Neural progenitor cell (in vitro differentiated cells): ENCODE measurements at places on chromosomes 6 and 20. TPM values are rescaled to one million over a fixed set of nuclear protein-coding genes. Genes with fewer than 3 reads are reported as not detected.

- H3K4me1 ChIP-seq, result peaks cover 3% of the 10 kb centered on the region
- H3K4me3 ChIP-seq, result no peak overlapping the region
- no peak overlapping the region for H3K27ac ChIP-seq
- H3K27me3 ChIP-seq, result no peaks in the 10 kb centered on the region
- no peak for DNase-seq
- peaks cover 5% of the 10 kb centered on the region for H3K36me3 ChIP-seq
These were observed 178.5 kb downstream of the SASH1 start for GRCh38 chr6:148521158-148521557.

DNA sequence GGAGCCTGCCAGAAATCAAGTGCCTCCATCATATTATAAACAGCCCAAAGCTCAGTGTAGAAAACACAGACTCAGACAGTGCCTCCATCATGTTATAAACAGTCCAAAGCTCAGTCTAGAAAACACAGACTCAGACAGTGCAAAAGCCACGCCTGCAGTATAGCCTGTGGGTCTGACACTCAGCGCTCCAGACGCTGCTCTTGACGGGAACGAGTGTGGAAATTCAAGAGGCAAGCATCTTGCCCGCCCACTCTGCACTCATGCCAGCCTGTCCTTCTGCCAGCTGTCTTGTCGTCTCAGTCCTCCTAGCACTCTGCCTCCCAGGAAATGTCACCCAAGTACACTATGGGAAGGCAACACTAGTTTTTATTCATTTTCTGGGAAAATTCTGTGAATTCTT lies 274.2 kb upstream of the CDH4 start:
- no peaks in the 10 kb centered on the region for H3K27me3 ChIP-seq
- H3K27ac ChIP-seq, result no peak overlapping the region
- H3K4me3 ChIP-seq, result no peak overlapping the region

DNA sequence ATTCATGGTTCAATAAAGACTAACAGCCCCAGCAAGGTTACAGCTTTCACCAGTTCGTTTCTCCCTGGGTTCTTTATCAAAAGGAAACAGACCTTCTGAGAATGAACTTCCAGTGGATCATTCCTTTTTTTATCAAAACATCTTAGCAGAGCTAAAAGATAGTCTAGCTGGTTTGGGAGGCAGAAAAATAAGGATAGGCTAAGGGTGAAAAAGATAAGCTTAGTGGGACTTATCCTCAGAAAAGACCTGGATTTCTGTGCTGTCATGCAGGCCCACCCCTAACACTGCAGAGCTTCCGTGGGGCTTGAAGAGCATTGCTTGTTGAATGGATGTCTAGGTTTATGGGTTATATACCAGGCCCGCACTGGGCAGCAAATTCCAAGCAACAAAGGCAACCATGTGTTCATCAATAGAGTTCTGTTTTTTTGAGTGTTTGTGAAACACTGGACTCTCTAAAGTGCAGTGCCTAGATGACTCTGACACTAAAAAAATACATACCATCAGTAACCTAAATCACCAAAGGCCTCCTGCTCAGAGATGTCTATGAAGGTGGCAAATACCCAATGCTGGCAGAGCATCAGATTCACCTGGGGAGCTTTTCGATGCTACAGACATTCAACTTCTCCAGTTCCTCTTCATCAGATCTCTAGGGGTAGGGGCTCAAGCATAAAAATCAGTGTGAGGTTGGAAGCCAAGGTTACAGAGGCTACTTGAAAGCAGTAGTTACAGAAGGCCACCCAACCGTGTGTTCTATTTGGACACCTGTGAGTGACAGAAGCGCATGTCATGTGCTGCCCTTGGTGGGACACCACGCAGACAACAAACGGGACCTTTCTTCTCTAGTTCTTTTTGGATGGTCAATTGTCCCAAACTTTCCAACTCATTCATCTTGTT lies 53.0 kb downstream of the TNFAIP3 start:
- H3K4me1 ChIP-seq, result peaks cover 4% of the 10 kb centered on the region
- H3K27ac ChIP-seq, result no peak overlapping the region
- H3K4me3 ChIP-seq, result no peak overlapping the region

DNA sequence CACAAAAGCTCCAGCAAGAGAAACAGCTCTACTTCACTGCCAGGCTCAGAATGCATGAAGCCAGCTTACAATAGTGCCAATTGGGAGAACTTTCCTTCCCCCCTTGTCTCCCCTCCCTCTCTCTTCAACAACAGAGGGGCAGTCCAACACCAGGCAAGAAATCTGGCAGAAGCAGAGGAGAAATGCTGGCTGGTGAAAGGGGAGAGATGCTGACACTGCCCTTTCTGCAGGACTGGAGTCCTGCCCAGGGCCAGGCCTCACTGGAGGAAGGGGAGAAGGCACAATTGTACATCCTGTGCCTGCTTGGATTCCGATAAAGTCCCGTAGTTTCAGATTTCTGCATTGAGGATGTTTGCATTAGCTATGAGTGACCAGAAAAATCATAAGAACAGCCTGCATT lies 148.6 kb downstream of the LRRC1 start:
- H3K4me1 ChIP-seq, result no peaks in the 10 kb centered on the region
- no peak for DNase-seq
- no peak overlapping the region for H3K27ac ChIP-seq
- H3K27me3 ChIP-seq, result no peaks in the 10 kb centered on the region
- no peak overlapping the region for H3K4me3 ChIP-seq
- H3K36me3 ChIP-seq, result no peaks in the 10 kb centered on the region

CDH22 gene
- 0.13 and 0.28 TPM in 2 replicates for total RNA-seq

DNA sequence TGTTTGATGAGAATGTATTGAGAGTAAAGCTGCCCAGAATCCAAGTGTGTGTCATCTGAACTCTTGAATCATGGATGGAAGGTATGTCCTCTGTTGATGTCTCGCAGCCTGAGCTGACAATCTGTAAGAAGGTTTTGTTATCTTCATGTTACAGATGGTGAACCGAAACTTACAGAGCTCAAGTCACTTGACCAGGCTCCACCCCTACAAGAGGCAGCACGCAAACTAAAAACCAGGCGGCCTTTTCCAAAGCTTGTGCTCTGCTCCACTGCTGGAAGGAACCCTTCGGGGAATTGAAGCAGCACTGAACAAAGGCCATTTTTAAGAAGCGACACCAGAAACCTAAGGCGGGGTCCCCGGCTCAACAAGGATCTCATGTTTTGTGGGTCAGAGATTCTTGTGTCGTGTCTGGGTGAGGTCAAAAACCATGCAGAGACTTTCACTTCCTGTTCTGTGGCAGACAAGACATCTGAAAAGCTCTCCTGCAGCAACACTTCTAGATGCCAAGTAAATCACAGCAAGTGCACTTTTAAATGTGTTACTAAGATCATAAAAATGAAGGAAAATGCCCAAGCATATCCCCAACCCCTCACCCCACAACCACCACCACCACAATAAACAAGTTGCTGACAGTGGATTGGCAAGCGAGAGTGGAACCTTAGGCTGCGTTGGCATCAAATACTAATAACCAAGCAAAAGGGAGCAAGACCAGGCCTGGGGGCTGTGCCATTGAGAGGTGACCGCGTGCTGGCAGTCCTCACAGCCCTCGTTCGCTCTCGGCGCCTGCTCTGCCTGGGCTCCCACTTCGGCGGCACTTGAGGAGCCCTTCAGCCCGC lies 27.3 kb downstream of the NQO2 start:
- peak; percentile 28 for DNase-seq
- peaks cover 8% of the 10 kb centered on the region for H3K27me3 ChIP-seq
- H3K27ac ChIP-seq, result peak overlapping the region; percentile 16
- peaks cover 21% of the 10 kb centered on the region for H3K4me1 ChIP-seq
- no peak overlapping the region for H3K4me3 ChIP-seq

GRCh38 chr6:80550748-80551147 lies 444.3 kb downstream of the BCKDHB start:
- no peaks in the 10 kb centered on the region for H3K27me3 ChIP-seq
- peaks cover 24% of the 10 kb centered on the region for H3K4me1 ChIP-seq
- no peaks in the 10 kb centered on the region for H3K36me3 ChIP-seq
- no peak overlapping the region for H3K4me3 ChIP-seq
- DNase-seq, result no peak

GRCh38 chr20:21681234-21681921 lies 24.1 kb upstream of the PAX1 start:
- no peaks in the 10 kb centered on the region for H3K4me1 ChIP-seq
- no peak overlapping the region for H3K4me3 ChIP-seq
- H3K27ac ChIP-seq, result no peak overlapping the region
- no peak for DNase-seq

C4B gene
- 0.30 and 1.5 TPM in 2 replicates for total RNA-seq

GRCh38 chr6:26032340-26033084 lies 54.7 kb upstream of the HFE start:
- no peaks in the 10 kb centered on the region for H3K27me3 ChIP-seq
- H3K4me3 ChIP-seq, result peak overlapping the region; percentile 68
- H3K27ac ChIP-seq, result peak overlapping the region; percentile 77
- H3K36me3 ChIP-seq, result no peaks in the 10 kb centered on the region

DNA sequence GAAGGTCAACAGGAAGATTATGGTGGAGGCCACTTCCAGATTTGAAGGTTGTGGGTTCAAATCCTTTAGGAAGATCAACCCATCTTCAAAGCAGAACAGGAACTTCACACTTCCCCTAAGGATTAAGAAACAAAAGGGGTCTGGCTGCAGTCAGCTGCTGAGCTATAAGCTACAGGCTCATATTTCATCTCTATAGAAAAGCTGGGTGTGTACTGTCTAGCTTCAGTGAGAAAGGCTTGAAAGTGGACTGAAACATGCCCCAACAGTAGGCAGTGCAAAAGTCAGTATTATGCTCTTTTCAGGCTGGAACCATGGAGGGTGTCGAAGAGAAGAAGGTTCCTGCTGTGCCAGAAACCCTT lies 60.1 kb upstream of the SPDEF start:
- peaks cover 7% of the 10 kb centered on the region for H3K4me1 ChIP-seq
- H3K4me3 ChIP-seq, result no peak overlapping the region
- H3K27me3 ChIP-seq, result no peaks in the 10 kb centered on the region
- no peak overlapping the region for H3K27ac ChIP-seq

GRCh38 chr6:85865420-85866369 lies 223.0 kb upstream of the SYNCRIP start:
- peak; percentile 24 for DNase-seq
- no peaks in the 10 kb centered on the region for H3K36me3 ChIP-seq
- no peaks in the 10 kb centered on the region for H3K27me3 ChIP-seq
- no peak overlapping the region for H3K27ac ChIP-seq
- no peak overlapping the region for H3K4me3 ChIP-seq

CAPN11 gene
- total RNA-seq, result 0.40 and 0.49 TPM in 2 replicates

DNA sequence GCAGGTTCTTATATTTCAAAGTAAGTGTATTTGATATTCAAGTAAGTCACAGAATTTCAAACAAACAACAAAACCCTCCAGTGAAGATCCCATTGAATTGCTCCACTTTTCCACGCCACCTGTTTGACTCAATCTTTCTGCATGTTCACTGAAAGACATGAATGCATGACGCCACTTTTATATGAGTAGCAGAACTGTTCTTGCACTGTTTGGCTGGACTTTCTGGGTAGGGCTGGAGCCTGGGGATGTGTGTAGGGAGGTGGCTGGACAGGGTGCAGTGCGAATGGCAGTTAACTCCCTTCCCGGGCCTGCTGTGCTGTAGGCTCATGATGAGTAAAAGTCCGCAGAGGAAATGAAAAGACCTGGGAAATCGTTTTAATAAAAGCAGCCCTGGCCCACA lies 39.7 kb downstream of the IL20RA start:
- no peak for DNase-seq
- H3K27ac ChIP-seq, result no peak overlapping the region
- no peaks in the 10 kb centered on the region for H3K4me1 ChIP-seq
- peaks cover 9% of the 10 kb centered on the region for H3K27me3 ChIP-seq

KHDRBS2 gene
- total RNA-seq, result 14.0 and 17.7 TPM in 2 replicates

MEI4 gene
- 1.0 TPM in 2 replicates for total RNA-seq

- DNase-seq, result no peak
- no peaks in the 10 kb centered on the region for H3K36me3 ChIP-seq
- peaks cover 7% of the 10 kb centered on the region for H3K4me1 ChIP-seq
- H3K4me3 ChIP-seq, result peak overlapping the region; percentile 47
- H3K27ac ChIP-seq, result no peak overlapping the region
These were observed 2.7 kb upstream of the LY6G5C start for GRCh38 chr6:31683591-31683990.

GRCh38 chr6:110529355-110529754 lies 52.9 kb upstream of the SLC22A16 start:
- no peaks in the 10 kb centered on the region for H3K27me3 ChIP-seq
- H3K36me3 ChIP-seq, result no peaks in the 10 kb centered on the region
- H3K4me3 ChIP-seq, result no peak overlapping the region
- H3K4me1 ChIP-seq, result peaks cover 8% of the 10 kb centered on the region

DNA sequence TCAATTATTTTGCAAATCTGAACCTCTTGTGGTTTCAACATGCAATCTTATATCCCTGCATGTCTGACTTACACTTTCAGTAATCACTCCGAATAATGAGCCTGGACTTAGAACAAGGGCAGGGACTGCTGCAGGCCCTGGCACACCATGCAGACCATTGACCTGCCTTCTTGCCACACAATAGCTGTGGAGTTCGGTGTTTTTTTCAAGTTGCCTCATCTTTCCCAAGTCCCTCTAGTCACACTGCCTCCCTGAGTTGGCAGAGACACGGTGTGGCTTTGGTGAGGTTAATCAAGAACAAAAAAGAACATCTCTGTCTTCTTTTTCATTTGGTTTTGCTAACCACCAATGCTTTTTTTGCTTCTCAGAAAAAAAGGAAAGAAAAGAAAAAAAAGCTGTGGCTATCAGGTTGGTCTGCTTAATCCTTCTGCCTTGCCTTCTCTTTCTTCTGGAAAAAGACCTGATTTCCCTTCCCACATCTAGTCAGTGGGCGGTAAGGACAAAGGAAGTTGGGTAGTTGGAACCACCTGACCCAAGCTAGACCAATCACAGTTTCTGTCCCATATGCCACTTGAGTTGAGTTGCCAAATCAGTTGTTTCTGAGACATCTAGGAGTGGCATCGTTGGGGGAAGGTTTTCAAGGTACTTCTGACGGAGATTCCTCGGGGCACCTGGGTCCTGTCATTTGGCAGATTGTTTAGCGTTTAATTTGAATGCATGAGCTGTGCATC lies 55.9 kb upstream of the TASP1 start:
- H3K4me3 ChIP-seq, result no peak overlapping the region
- H3K27ac ChIP-seq, result no peak overlapping the region
- DNase-seq, result no peak
- H3K27me3 ChIP-seq, result no peaks in the 10 kb centered on the region
- H3K4me1 ChIP-seq, result no peaks in the 10 kb centered on the region
- no peaks in the 10 kb centered on the region for H3K36me3 ChIP-seq

DNA sequence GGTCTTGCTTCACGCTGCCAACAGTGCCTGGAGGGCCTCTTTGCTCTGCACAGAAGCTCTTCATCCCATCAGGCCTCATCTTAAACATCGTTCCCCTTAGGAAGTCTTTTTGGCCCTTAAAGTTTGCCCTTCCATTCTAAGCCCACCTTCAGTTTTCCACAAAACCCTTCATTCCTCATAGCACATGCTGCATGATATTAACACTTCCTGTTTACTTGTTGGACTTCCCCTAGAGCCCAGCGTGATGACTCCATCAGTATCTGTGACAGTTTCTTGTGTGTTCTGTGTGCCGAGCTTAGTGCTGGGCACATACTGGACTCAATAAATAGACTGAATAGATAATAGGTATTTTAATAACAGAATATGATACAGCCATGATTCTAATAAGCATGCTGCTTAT lies 2.2 kb downstream of the NT5DC1 start:
- no peaks in the 10 kb centered on the region for H3K36me3 ChIP-seq
- H3K4me3 ChIP-seq, result no peak overlapping the region
- DNase-seq, result no peak
- no peak overlapping the region for H3K27ac ChIP-seq

B3GAT2 gene
- 0.71 and 0.77 TPM in 2 replicates for total RNA-seq
